ENCODE measurements at places on chromosomes 1 and 21. TPM values are rescaled to one million over a fixed set of nuclear protein-coding genes. Genes with fewer than 3 reads are reported as not detected.

DNA sequence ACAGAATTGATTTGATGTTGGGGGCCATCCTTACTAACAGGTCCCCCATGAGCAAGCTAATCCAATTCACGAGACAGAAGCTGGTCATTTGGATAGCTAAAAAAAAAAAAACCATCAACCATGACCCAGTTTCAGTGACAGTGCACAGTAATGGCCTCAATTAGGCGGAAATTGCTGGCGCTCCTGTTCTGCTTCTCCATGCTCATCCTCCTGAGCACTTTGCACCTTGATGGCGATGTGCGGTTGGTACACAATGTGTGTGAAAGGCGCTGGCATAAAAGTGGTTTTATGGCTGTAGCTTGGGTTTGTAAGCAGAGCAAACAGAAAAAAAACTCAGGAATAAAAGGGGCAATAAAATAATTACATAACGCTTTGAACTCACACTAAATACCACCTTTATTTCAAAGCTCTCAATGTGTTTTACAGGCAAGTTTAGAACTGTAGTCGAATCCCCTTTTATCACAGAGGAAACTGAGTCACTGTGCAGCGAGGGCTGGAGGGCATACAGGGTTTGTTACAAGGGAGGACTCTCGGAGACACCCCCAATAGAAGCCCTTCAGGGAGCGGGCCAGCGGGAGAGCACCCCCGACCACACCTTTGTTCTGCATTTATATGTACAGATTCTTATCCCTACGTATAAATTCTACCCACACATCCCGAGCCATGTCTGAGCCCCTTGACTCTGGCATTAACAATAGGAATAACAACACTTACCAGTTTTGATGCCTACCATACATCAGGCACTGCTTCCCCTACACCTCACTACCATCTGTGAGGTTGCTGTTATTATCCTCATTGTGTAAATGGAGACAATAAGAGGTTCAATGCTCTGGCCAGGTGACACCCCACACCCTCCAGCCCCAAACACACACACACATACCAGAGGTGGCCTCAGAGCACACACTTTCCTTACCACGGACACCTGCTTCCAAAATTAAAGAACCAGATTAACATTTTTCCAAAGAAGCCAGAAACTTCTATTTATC lies 213.5 kb upstream of the IRF2BP2 start:
- H3K4me1 ChIP-seq = no peaks in the 10 kb centered on the region
- no peaks in the 10 kb centered on the region for H3K36me3 ChIP-seq
- DNase-seq = no peak
- H3K27me3 ChIP-seq = no peaks in the 10 kb centered on the region
- no peak overlapping the region for H3K27ac ChIP-seq

- H3K36me3 ChIP-seq = no peaks in the 10 kb centered on the region
- peaks cover 98% of the 10 kb centered on the region for H3K4me1 ChIP-seq
- no peaks in the 10 kb centered on the region for H3K27me3 ChIP-seq
- H3K4me3 ChIP-seq = peak overlapping the region; percentile 19
Observed at GRCh38 chr1:27523337-27524020, 33.5 kb upstream of the WASF2 start.

DNA sequence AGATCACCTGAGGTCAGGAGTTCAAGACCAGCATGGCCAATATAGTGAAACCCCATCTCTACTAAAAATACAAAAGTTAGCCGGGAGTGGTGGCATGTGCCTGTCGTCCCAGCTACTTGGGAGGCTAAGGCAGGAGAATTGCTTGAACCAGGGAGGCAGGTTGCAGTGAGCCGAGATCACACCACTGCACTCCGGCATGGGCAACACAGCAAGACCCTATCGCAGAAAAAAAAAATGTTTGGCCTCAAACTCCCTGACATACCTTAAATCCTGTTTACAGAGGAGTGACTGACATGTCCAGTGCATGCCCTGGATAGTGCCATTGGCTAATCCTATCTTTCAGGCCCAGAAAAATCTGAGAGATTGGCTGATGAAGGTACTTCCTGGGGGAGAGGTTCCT lies 11.8 kb downstream of the DCLRE1B start:
- no peaks in the 10 kb centered on the region for H3K27me3 ChIP-seq
- no peak for DNase-seq
- H3K36me3 ChIP-seq = peaks cover 12% of the 10 kb centered on the region

- no peaks in the 10 kb centered on the region for H3K36me3 ChIP-seq
- DNase-seq = no peak
- H3K27me3 ChIP-seq = no peaks in the 10 kb centered on the region
- no peak overlapping the region for H3K4me3 ChIP-seq
- H3K4me1 ChIP-seq = no peaks in the 10 kb centered on the region
Observed at GRCh38 chr1:199780948-199781670, 246.4 kb upstream of the NR5A2 start.

DNA sequence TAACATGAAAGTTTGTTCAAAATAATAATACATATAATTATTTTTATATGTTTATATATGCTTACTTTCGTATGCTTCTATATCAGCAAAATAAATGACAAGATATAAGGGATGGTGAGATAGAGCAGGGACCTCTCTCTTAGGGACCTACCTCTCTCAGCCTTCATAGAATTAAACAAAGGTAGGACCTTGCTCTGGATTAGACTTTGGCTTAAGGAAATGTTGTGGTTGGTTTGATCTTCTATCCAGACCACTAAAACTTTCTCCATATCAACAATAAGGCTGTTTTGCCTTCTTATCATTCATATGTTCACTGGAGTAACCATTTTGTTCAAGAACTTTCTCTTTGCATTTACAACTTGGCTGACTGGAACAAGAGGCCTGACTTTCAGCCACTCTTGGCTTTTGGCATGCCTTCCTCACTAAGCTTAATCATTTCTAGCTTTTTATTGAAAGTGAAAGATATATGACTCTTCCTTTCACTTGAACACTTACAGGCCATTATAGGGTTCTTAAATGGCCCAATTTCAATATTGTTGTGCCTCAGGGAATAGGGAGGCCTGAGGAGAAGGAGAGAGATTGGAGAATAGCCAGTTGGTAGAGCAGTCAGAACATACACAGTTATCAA lies 14.4 kb downstream of the FRRS1 start:
- DNase-seq = no peak
- H3K36me3 ChIP-seq = no peaks in the 10 kb centered on the region
- peaks cover 6% of the 10 kb centered on the region for H3K4me1 ChIP-seq
- no peaks in the 10 kb centered on the region for H3K27me3 ChIP-seq
- no peak overlapping the region for H3K27ac ChIP-seq

DNA sequence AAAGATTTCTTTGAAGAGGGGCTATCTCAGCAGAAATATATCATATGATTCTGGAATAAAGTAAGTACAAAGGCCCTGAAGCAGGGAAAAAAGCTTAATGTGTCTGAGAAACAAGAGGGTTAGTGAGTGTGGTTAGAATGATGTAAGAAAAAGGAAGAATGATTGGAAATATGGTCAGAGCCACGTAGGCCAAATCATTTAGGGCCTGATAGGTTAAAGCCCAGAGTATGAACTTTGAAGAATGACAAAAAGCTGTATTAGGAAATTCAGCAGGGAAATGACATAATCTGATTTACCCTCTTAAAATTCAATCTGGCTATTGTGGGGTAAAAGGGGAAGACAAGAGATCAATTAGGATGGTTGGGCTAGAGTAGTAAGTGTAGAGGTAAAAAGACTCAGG lies 69.0 kb upstream of the MUTYH start:
- H3K4me3 ChIP-seq = no peak overlapping the region
- no peak for DNase-seq
- H3K27ac ChIP-seq = no peak overlapping the region
- H3K36me3 ChIP-seq = no peaks in the 10 kb centered on the region
- H3K27me3 ChIP-seq = no peaks in the 10 kb centered on the region
- H3K4me1 ChIP-seq = peaks cover 32% of the 10 kb centered on the region

- DNase-seq = no peak
- no peaks in the 10 kb centered on the region for H3K36me3 ChIP-seq
- H3K27ac ChIP-seq = no peak overlapping the region
- no peak overlapping the region for H3K4me3 ChIP-seq
- no peaks in the 10 kb centered on the region for H3K27me3 ChIP-seq
Observed at GRCh38 chr1:171258943-171259342, 10.6 kb downstream of the FMO1 start.

GRCh38 chr1:203643213-203644045 lies 16.8 kb downstream of the ATP2B4 start:
- H3K36me3 ChIP-seq = no peaks in the 10 kb centered on the region
- no peaks in the 10 kb centered on the region for H3K27me3 ChIP-seq
- H3K4me1 ChIP-seq = peaks cover 75% of the 10 kb centered on the region
- no peak overlapping the region for H3K4me3 ChIP-seq
- no peak overlapping the region for H3K27ac ChIP-seq
- no peak for DNase-seq

DNA sequence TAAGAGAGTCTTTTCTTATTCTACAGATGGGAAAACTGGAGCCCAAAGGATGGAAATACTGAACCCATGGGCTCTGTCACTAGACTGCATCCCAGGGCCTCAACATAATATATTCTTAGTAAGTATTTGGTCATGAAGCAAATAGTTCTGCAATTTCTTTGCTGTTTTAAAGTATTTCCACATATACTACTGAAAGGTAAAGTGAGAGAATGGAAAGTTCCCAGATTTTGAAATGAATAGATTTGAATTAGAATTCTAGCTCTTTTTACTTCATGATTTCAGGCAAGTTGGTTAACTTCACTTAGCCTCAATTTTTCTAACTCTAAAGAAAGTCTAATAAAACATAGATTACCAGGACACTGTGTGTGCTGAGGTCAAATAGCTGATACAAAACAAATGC lies 95.6 kb upstream of the FGGY start:
- no peaks in the 10 kb centered on the region for H3K27me3 ChIP-seq
- DNase-seq = no peak

- no peaks in the 10 kb centered on the region for H3K27me3 ChIP-seq
- no peak for DNase-seq
- no peak overlapping the region for H3K4me3 ChIP-seq
- no peaks in the 10 kb centered on the region for H3K4me1 ChIP-seq
- H3K27ac ChIP-seq = no peak overlapping the region
- no peaks in the 10 kb centered on the region for H3K36me3 ChIP-seq
Observed at GRCh38 chr1:17192394-17193221, 12.3 kb upstream of the PADI1 start.

- no peak for DNase-seq
- H3K4me1 ChIP-seq = no peaks in the 10 kb centered on the region
- no peaks in the 10 kb centered on the region for H3K36me3 ChIP-seq
- no peak overlapping the region for H3K4me3 ChIP-seq
- no peak overlapping the region for H3K27ac ChIP-seq
Observed at GRCh38 chr1:153429266-153430165, 13.2 kb downstream of the S100A7A start.

DNA sequence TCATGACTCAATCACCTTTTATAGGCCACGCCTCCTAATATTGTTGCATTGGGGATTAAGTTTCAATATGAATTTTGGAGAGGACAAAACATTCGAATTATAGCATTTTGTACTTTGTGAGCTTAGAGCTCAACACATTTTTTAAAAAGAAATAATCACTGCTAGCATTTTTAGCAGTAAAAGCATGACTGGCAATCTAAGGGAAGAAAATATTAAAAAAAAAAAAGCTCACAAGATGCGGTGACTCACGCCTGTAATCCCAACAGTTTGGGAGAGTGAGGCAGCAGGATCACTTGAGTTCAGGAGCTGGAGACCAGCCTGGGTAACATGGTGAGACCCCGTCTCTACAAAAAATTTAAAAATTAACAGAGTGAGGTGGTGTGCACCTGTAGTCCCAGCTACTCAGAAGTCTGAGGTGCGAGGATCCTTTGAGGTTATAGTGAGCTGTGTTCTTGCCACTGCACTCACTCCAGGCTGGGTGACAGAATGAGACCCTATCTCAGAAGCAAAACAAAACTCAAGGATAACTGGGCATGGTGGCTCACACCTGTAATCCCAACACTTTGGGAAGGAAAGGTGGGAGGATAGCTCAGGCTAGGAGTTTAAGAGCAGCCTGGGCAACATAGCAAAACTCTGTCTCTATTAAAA lies 28.8 kb upstream of the DIPK1A start:
- no peak overlapping the region for H3K27ac ChIP-seq
- H3K4me1 ChIP-seq = peaks cover 39% of the 10 kb centered on the region
- H3K4me3 ChIP-seq = no peak overlapping the region
- no peaks in the 10 kb centered on the region for H3K36me3 ChIP-seq
- no peak for DNase-seq

DNA sequence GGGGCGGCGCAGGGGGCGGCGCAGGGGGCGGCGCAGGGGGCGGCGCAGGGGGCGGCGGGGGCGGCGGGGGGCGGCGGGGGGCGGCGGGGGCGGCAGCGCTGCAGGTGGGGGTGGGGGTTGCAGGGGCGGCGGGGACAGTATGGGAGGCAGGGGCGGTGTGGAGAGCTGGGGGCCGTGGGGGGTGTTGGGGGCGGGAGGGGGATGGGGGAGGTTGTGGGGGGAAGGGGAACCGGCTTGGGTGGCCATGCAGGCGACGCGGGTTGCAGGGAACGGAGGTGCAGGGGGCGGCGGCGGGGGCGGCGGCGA lies 13.0 kb upstream of the SLC19A1 start:
- no peaks in the 10 kb centered on the region for H3K27me3 ChIP-seq
- DNase-seq = no peak
- peaks cover 18% of the 10 kb centered on the region for H3K4me1 ChIP-seq
- peak overlapping the region; percentile 63 for H3K4me3 ChIP-seq
- H3K27ac ChIP-seq = peak overlapping the region; percentile 82

DNA sequence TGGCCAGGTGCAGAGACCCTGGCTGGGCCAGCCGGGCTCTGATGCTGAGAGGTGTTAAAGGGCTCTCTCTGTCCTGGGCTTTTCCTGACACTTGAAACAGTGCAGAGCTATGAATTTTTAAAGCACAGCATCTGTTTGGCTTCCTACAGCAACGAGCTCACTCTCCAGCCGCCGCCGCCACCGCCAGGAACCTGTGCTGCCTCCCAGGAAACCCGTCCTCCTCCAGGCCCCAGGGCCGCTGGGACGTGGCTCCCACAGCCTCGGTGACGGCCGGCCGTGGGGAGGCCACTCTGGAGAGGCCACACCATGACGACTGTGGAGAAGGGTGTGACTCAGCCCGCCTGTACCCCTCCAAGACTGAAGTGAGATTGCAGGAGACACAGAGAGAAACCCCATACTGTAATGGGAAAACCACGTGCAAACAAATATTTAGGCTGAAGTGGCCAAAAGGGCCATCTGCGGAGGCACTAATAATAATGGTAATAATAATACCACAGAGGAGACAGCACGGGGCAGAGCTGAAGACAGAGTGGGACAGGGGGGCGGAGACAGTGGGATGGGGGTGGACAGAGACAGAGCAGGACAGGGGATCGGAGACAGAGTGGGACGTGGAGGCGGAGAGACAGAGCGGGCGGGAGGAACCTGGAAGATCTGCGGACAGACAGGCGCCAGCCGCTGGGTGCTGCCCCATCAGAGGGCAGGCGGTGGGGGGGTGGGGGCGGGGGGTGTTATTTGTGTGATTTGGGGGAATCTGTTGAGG lies 139.2 kb downstream of the CASZ1 start:
- no peaks in the 10 kb centered on the region for H3K4me1 ChIP-seq
- no peak overlapping the region for H3K4me3 ChIP-seq
- no peak for DNase-seq

The APCS gene
- not detected for total RNA-seq

The TXLNA gene
- total RNA-seq = 44.1 TPM

The NBPF6 gene
- not detected for total RNA-seq

The SLC1A7 gene
- total RNA-seq = not detected
